BE2C (cell line): ENCODE measurements at places on chromosomes 7 and 10.

GRCh38 chr10:131646551-131647525 is 254.0 kb upstream of the PPP2R2D start:
- no peak for DNase-seq

- no peak for DNase-seq
Observed at GRCh38 chr7:18016547-18017444, 10.8 kb downstream of the PRPS1L1 start.

DNA sequence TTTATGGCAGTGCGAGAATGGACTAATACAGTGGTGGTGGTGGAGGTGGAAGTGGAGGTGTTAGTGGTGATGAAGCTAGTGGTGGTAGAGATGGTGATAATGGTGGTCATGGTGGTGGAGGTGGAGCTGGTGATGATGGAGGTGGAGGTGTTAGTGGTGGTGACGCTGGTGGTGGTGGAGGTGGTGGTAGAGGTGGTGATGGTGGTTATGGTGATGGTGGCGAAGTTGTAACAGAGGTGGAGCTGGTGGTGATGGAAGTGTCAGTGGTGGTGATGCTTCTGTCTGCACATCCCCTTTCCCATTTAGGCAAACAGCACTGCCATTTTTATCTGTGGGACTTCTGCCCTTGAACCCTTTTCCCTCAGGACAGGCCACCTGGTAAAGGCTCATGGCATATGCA is 7.4 kb upstream of the PTPRN2 start:
- DNase-seq = no peak

DNA sequence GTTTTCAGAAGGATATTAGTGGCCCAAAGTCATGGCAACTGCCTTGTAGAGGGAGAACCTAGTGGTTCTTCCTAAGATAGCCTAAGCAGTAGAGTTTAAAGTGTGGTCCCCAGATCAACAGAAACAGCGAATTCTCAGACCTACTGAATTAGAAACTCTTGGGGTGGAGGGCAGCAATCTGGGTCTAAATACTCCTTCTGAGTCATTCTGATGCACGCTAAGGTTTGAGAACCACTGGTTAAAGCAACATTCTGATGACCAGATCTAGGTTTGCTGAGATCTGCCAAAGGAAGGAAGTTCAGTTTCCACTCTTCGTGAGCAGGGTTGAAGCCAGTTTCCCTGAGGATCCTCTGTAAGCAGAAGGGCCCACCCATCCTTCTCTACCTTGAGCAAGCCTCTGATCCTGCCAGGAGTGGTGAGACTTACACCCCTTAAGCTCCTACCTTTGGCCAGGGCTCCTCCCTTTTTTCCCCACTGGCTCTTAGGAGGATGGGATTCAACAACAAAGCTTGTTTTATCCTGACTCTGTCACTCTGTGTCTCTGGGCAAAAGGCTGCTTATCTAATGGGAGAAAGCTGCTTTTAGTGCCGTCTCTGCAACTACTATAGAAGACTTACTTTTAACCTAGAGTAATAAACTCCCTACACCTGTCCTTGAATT is 26.8 kb upstream of the TRUB1 start:
- DNase-seq = no peak

- DNase-seq = peak; percentile 26
Observed at GRCh38 chr10:117005026-117005526, at the start of gene SHTN1. Gene SHTN1 (minus strand): TSS chr10:117005187. CDS start chr10:117005079, 108 bp downstream.

DNA sequence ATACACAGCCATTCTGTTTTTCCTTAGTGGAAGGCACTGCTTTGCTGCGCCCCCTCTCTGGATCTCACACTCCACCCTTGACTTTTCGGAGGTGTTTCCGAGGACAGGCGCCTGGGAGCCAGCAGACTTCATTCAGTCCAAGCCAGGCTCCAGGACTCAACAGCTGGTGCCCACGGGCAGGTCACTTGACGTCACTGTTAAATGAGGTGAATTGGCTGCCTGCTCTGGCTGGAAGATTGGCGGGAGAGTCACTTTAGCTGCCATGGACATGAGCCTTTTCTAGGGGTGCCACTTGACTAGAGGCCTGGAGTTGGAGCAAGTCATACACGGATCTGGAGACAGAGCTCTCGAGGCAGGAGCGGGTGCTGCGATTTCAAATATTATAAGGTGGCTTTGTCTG is 3.2 kb downstream of the HTRA1 start:
- no peak for DNase-seq

GRCh38 chr7:21942955-21943354 is 2.7 kb downstream of the CDCA7L start:
- no peak for DNase-seq

DNA sequence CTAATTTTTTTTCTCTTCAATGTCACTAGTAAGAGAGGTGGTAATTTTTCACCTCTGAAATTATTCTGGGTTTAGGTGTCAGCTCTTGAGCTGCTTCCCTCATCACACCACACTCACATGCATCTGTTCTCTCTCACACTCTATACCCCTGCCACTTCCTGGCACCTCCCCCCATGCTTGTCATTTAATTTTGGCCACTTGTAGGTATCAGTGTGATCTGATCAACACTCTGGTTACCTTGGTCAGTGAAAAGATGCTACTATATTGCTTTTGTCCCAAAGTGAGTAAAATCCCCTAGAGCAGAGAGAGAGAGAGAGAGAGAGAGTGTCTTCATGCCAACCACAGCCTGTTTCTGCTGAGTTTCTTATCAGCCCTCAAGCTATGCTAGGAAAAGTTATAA is 42.5 kb downstream of the STK17A start:
- DNase-seq = no peak

DNA sequence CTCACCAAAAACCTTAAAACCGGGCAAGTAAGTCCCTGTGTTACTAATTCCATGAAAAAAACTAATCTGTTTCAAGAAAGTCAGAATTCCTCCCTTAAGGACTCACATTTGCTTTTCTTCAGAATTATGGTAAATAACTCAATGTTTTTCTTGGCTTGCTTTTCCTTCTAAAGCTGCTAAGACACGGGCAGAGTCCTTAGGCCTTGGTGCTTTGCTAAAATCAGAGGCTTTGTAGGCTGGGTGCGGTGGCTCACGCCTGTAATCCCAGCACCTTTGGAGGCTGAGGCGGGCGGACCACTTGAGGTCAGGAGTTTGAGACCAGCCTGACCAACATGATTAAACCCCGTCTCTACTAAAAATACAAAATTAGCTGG is 32.0 kb downstream of the GNA12 start:
- no peak for DNase-seq

- DNase-seq = no peak
Observed at GRCh38 chr7:13724977-13725566, 264.4 kb downstream of the ETV1 start.

GRCh38 chr7:70134029-70134770 is 535.9 kb downstream of the AUTS2 start:
- peak; percentile 65 for DNase-seq

- peak; percentile 50 for DNase-seq
Observed at GRCh38 chr10:32982911-32983909, 25.2 kb upstream of the ITGB1 start.

GRCh38 chr10:1205450-1206030 is 149.4 kb downstream of the WDR37 start:
- DNase-seq = no peak

- DNase-seq = no peak
Observed at GRCh38 chr10:103869336-103869735, 14.0 kb upstream of the SH3PXD2A start.

DNA sequence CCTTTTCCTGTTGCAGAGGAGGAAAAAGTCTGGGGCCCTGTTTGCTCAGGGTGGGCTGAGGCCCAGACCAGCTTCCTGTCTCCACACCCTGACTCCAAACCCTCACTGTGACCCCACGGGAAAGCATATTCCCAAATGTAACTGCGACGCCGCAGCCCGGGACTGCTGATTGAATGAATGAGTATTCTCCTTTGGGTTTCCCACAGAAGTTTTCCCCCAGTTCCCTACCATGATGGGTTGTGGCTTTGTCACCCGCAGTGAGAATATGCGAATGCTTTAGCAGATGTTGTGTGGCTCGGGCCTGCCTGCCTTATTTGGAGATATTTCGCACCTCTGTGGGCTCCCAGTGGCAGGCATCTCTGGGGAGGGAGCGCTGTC is 50.6 kb downstream of the MGMT start:
- DNase-seq = no peak

DNA sequence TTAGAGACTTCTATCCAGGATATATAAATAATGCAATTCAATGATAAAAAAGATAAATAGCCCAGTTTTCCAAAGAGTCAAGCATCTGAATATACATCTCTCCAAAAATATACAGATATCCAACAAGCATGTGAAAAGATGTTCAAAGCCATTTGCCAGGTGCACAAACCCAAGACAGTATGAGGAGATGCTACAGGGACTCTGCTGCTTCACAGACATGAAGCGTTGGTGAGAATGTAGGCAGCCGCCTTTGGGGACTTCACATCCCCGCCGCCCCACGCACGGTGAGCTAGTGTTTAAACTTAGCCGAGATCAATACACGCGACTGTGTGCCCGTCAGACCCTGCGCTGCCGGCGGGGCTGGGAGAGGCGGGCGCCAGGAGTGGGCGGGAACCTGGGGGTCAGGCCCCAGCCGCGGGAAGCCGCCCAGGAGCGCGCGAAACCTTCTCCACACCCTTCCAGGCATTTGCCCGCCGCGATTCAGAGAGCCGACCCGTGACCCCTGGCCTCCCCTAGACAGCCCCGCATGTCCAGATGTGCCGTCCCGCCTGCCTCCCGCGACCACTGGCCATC is 927 bp upstream of the ALOX5 start:
- DNase-seq = no peak

DNA sequence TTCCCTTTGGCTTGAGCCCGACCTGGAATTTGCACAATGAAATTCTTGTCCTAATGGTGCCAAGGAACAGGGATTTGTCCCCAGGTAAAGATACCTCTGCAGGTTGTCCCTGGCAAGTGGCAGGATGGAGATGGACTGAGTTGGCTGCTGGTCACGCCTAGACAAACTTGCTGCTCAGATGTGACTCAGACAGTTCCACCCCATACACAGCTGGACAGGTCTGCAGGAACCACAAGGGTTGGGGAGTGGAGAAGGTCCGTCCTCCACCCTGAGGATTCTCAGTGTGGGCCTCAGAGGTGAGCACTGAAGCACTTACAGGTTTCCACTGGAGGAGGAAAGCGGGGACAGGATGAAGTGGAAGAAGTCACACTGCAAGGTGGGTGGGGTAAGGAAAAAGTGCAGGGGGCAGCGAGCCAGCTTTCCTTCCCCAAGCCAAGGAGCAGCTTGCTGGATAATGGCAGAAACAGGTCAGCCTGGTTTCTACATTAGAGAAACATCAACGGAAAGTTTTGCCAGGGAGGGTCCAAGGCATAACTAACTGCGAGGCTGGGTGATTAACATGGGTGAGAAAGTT is 20.5 kb downstream of the ITPRIP start:
- no peak for DNase-seq

DNA sequence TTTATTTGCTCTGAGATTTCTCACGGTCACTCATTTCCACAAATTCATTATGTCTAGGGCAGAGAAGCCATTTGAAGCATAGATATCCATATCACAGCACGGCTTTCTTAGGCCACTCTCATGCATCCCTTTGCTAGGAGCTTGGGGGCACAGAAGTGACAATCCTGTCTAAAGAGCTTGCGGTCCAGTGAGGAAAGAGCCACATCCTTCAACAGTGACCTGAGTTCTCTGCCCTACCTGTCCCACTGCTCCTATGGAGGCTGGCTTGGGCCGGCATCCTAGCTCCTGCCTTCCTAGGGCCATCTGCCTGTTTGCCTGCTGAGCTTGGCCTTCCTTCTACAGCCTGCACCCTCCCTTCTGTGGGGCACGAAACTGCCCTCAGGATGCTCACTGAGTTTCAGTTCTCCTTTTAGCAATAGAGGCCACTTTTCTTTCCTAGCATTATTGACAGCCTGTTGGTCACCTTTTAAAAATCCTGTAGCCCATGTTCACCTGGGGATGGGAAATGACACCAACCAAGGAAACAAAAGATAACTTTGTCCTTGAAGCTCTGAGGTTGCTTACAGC is 212.1 kb upstream of the GRB10 start:
- DNase-seq = no peak

DNA sequence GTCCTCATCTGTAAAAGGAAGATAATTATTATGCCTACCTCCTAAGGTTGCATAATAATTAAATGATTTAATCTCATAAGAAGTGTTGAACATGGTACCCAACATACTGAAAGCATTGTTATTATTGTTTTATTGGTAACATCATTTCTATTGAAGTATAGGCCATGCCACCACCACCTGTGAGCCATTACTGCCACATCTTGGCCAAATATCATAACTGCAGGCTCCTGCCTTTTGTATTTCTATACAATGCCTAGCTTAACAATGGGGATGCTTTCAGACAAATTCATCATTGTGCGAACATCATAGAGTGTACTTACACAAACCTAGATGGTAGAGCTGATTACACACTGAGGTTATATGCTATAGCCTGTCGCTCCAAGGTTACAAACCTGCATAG is 61.1 kb upstream of the NPSR1 start:
- no peak for DNase-seq

GRCh38 chr7:46428295-46428694 is 507.2 kb upstream of the IGFBP3 start:
- no peak for DNase-seq

GRCh38 chr10:9331583-9332008 is 1277.1 kb downstream of the GATA3 start:
- no peak for DNase-seq

DNA sequence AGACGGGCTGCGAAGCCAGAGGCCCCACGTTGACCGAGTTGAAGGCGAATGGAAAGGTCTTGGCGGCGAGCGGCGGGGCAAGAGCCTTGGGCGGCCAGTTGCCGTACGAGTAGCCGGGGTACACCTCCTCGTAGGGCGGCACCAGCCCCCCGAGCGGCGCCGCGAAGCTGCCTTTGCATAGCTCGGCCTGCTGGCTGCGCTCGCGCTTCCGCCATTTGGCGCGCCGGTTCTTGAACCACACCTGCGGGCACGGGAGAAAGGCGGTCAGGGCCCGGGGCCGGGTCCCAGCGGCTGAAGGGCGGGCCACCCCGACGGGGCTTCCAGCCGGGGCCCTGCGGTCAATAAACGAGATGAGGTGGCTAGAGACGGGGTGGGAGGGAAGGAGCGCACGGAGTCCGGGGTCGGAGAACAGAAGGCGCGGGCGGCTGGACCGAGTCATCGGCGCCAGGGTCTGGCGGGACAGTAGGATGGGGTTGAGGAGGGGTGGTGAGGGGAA is 4.8 kb downstream of the ELOVL3 start:
- peak; percentile 38 for DNase-seq
